ENCODE measurements at places on chromosomes 1 and 21.

GRCh38 chr1:152166966-152167365 is 7.9 kb upstream of the RPTN start:
- no peak for DNase-seq

GRCh38 chr21:18499761-18500376 is 96.3 kb upstream of the TMPRSS15 start:
- no peak for DNase-seq

DNA sequence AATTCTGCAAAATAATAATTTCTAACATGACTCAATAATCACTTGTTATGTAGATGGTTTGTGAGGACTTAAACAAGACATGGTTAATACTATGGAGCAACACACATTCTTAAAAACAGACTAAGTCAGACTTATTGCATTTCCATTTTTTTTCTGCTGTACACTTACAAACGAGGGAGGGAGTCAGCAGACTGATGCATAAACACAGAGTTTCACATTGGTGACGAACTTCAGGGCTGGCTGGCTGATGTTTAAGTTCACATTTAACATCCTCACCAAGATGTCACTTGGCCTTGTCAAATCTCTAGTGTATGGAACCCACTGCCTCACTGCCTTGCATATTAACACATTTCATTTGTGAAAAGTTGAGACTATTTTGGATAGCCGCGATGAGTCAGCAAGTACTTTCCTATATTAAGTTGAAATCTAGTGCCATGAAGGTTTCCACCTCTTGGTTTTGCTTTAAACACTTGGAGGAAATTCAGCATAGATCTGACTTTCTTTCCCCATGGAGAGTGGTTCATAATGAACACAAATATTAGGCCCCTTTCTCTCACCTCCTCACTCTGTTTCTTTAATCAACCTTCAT is 337.5 kb upstream of the RUNX1 start:
- no peak for DNase-seq

GRCh38 chr1:6445062-6445763 is 20.6 kb downstream of the ESPN start:
- no peak for DNase-seq
